ENCODE measurements at places on chromosomes 4 and X.

GRCh38 chr4:109879081-109879480 is 31.2 kb downstream of the LRIT3 start:
- DNase-seq = no peak

GRCh38 chr4:187209921-187210613 is 486.4 kb upstream of the FAT1 start:
- DNase-seq = no peak

GRCh38 chrX:69102612-69103194 is 62.5 kb downstream of the PJA1 start:
- no peak for DNase-seq

DNA sequence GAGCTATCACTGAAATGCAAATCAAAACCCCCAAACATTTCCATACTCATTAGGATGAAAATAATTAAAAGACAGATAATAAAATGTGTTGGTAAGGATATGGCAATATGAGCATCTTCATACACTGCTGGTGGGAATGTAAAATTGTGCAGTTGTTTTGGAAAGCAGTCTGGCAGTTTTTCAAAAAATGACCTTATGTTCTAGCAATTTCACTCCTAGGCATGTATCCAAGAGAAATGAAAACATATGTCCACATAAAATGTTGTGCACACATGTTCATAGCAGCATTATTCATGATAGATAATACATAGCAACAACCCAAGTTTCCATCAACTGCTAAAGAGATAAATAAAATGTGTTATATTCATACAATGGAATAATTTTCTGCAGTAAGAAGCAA is 14.8 kb upstream of the GPRASP2 start:
- no peak for DNase-seq
